CD4-positive, alpha-beta memory T cell (primary cell): ENCODE measurements at places on chromosomes 3 and 15.

DNA sequence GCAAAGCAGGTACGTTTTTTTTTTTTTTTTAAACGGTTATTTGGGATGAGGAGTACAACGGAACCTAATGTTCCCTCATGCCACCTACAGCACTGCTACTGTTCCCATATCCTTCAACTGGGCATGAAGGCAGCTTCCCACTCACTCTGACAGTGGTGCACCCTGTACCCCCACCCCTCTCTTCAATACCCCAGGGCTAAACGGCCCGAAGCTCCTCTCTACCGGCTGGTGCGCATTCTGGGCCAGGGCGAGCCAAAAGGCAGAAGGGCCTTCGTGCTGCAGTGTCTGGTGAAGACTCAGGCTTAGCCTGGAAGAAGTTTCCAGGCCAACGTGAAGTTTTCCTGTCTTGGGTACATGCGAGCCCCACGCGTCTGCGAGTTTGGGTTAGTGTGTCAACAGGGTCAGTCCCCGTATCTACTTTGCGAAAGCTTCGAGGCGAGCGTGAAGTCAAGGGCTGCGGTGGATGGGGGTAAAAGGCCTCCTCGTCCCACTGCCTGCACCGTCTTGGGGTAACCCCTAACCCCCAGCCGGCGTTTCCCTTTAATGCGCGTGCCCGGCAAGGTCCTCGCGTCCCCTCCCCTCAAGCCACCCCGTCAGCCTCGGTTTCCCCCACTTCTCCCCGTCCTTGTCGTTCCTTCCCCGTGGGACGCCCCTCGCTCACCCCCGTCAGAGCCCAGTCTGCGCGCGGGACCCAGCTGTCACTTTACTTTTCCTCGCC, 765 bp upstream of the UBE2E2 start:
- DNase-seq, result no peak

GRCh38 chr3:43366885-43367284, 80.5 kb downstream of the SNRK start:
- DNase-seq, result no peak

- no peak for DNase-seq
Observed at GRCh38 chr3:145620002-145620401, 541.0 kb downstream of the PLOD2 start.

- no peak for DNase-seq
Observed at GRCh38 chr3:94481226-94481898, 418.5 kb downstream of the NSUN3 start.

DNA sequence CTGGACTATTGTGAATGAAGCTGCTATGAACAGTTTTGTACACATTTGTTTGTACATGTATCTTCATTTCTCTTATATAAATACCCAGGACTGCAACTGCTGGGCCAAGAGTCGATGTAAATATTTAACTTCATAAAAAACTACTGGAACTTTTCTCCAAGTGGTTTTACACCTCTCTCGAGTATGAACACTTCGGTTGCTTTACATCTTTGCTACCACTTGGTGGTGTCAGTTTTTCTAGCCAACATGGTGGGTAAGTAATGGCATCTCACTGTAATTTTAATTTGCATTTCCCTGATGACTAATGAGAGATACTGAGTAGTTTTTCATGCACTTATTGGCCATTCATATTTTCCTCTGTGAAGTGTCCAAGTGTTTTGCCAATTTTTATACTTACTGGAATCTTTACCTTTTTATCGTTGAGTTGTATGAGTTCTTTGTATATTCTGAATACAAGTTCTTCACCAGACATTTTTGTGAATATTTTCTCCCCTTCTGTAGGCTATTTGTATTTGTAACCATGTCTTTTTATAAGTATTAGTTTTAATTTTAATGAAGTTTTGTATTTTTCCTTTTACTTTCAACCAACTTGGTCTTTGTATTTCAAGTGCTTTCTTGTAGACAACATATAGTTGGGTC, 44.4 kb downstream of the PCOLCE2 start:
- no peak for DNase-seq

DNA sequence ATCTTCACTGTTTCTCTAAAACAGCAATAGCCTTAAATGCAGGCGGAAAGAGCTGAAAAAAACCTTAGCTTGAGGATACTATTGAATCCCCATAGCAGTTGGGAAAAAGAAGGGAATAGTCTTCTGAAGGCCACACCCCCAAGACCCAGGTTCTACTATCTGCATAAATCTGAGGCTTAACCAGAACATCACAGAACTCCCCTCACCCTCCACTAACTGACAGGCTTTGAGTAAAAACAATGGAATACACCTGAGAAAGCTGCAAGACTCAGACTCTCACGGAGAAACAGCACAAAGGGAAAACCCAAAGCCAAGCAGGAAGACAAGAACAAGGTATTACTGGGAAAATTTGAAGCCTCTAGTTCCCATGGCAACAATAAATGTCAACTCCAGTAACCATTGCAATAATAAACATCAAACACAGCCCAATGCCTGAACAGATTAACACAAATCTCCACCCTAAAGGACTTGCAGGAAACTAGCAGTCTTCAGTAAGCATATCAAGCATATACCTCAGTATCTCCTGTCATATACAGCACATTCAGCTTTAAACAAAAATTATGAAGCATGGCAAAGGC, 56.4 kb downstream of the TMCC1 start:
- DNase-seq, result no peak

GRCh38 chr3:136752422-136753325, 496 bp upstream of the STAG1 start:
- DNase-seq, result peak; percentile 99

- DNase-seq, result no peak
Observed at GRCh38 chr3:4996771-4997291, 17.6 kb downstream of the BHLHE40 start.

DNA sequence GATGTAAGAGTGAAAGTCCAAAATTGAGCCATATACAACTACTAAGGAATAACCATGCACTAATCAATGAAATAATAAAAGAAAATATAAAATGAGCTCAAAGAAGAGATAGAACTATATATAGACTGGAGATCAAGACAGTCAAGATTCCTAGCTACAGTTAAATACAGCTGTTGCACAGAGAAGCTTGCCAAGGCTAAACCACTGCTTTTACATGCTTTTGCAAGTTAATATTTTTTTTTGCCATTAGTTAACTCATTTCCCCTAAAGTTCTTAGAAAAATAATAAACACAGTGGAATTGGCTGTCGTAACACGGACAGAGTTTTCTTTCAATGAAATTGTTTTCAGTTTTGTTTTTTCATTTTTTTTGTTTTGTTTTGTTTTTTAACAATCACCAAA, 123.0 kb downstream of the VGLL3 start:
- no peak for DNase-seq

DNA sequence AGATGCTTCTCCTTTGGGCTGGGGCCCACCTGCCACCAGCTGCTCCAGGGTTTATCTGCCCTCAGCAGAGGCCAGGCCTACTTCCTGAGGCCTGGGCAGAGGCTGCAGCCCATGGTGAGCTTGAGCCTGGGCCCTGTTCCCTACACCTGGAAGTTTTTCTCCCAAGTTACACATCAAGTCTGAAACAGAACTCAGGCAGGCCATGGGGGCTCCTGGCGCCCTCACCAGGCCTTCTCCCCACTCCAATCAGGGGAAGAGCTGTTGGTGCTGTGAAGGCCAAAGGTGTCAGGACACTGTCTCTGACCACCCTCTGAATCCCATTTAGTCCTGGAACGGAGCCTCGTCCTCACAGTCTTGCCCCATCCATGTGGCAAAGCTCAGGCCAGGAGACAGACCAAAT, 7.3 kb downstream of the VWA5B2 start:
- no peak for DNase-seq

- DNase-seq, result no peak
Observed at GRCh38 chr15:62593681-62594399, 428.8 kb upstream of the C2CD4B start.

DNA sequence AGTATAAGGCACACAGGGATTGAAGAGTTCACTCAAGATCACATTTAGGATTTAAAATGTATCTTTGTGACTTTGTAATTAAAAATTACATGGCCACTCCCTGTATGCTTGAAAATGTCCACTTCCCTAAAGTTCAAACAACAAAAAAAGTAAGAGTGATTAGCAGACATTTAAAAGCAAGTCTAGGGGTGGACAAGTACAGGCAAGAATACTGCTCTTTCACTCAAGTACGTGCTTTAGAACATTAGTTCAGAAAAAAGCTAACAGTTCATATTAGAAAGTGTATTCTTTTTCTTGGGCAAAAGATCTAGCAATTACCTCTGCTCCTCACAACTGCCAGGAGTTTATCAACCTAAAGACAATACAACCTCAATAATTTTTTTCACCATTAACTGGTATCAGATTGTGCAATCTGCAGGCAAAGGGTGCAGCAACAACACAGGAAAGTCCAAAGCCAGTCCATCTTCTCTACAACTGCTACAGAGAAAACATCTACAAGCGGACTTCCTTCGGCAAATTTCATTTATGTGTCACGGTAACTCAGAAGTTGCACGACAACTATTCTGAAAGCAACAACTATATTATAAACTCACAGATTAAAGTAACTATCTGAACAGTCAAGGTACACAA, 18.1 kb downstream of the CHSY1 start:
- no peak for DNase-seq

DNA sequence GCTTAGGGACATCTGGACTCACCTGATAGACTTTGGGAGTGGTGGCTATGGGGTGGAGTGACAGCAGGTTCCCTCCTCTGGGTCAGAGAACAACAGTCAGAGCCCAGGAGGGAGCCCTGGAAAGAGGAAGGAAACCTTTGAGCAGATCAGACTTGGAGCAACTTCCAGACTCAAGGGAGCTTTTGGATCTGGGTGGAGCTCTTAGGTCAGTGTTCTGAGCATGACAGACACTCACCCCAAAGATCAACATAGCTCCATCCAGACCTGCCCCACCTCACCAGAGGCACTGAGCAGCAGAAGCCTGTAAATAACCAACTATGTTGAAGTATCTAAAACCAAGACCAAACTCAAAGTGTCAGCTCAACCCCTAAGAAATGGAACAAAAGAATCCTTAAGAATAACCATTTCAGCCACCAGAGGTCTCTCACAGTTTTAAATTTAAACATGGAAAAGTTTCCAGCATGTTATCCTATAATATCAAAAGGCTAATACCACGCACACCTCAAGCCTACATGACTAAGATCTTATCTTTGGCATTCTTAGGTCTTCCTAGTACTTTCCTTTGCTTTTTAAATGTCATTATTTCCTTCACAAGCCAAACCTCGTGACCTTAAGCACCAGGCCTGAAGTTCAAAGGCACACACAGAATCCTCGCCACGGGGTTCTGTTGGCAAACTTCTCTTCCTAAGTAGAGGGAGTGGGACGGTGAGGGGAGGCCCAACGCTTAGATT, 56.4 kb downstream of the UMPS start:
- no peak for DNase-seq

DNA sequence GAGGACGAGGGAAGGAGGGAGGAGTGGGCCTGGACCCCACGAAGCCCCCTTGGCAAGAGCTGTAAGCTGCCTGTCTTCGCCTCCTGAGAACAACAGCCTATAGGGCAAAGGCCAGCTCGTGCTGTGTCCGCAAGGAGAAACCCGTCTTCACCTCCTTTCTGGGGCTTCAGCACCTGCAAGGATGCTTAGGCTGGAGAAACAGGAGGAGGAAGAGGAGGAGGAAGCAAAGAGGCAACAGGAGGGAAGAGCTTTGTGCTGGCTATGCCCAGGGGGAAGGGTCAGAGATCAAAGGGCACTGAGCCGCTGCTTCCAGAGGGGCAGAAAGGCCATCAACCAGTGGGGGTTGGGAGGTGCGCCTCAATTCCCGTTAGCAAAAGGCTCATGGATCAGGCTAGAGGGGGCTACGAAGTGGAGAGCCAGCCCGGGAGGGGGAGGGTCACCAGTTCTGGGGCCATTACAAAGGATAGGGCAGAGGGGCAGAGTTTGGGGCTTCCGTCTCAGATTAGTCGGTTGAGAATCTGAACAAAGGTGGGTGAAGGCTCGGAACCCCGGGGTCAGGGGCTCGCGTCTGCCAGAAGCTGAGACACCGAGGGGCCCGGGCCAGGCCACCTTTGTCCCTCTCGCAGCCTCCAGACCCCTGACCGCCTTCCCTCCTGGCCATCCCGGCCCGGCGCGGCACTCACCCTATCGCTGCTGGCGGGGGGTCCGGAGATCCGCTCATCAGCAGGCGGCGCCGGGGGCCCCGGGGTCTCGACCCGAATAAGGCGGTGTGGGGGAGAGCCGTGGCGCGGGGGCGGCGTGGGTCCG, 792 bp downstream of the SHF start:
- no peak for DNase-seq

DNA sequence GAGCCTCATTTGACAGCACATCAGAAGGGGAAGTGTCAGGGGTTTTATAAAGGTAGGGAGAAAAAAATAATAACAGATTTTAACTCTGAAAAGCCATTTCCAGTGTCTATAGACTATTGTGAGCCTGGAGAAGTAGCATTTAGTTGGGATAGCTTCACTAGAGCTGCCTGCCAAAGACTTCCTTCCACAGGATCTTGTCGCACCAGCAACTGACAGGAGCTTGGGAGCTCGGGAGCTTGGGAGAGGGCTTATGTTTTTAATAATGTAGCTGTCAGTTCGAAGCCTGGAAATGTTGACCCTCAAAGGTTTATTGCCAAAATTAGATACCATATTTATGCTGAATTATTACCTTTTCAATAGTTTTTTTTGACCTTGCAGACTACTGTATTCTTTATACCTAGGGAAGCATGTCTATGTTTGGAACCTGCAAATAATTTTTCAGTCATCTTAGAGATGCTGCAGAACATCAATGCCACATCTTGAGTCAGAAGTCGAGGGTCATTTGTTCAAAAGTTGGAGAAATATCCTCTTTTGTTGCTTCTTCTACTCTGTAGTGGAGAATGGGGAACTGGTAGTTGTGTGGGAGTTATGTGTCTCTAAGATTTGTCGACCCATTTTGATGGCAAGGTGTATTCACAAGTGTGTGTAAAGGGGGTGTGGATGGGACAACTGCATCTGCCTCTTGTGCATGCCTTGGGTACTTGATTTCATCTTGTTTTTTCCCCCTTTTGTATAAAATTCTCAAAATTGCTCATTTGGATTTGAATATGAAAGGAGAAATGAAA, 41.7 kb downstream of the ARPP21 start:
- DNase-seq, result no peak

GRCh38 chr15:90079619-90080457, 22.4 kb downstream of the IDH2 start:
- no peak for DNase-seq

GRCh38 chr3:190281308-190282051, 40.8 kb downstream of the CLDN1 start:
- DNase-seq, result no peak

- DNase-seq, result no peak
Observed at GRCh38 chr3:60226912-60227311, 1024.3 kb downstream of the FHIT start.

DNA sequence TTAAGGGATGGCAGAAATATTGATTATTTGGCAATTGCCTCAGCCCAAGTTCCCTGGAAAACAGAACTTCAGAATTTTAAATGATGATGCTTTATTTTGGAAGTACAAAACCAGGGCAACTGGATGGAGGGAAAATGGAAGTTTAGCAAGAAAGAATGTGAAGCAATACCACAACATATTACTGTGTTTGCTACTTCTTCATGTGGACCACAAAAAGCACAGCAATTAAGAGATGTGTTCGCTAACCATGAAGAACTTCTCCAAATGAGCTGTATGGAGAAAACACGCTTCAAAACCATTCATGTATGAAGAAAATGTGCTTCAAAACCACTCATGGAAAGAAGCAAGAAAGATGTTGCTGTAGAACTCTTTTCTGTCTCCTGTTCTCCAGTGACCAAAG, 64.7 kb upstream of the ARL6 start:
- no peak for DNase-seq
